AG08395 (cell line): ENCODE measurements at places on chromosomes 1 and 21.

DNA sequence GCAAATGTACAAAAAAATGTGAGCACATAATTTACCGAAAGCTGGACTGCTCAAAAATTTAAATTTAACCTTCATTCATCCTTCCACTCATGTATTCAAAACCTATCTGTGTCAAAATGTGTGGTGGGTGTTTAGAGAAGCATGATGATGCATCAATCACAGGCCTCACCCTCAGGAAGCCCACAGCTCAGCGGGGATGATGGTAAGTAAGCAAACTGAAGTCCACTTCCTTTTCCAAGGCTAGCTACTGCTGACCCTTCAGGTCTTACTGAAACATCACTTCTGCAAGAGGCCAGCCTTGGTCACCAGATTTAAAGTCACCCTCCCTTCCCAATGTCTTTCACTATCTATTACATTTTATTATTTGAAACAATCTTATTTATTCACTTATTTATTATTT lies 254.5 kb downstream of the DNM3 start:
- DNase-seq: no peak

DNA sequence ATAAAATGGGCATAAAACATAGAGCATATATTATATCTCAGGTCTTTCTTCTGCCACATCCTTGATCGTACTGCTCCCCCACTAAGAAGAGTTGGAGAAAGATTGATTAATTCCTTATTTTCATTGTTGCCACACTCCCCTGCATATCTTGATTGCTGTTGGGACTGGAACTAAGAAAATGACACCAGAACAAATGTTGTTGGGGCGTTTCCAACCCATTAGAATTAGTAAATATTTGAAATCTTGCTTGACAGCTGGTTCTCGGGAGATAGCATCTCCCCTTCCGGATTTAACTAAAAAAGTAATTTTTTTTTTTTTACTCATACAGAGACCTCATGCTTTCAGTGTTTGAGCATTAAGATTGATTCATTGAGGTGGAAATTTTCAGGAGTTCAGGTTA lies 493.0 kb upstream of the PLXNA2 start:
- no peak for DNase-seq

- DNase-seq: no peak
Observed at GRCh38 chr1:3864884-3865283, 7.6 kb downstream of the DFFB start.

- no peak for DNase-seq
Observed at GRCh38 chr1:68454534-68454933, 4.8 kb upstream of the RPE65 start.

DNA sequence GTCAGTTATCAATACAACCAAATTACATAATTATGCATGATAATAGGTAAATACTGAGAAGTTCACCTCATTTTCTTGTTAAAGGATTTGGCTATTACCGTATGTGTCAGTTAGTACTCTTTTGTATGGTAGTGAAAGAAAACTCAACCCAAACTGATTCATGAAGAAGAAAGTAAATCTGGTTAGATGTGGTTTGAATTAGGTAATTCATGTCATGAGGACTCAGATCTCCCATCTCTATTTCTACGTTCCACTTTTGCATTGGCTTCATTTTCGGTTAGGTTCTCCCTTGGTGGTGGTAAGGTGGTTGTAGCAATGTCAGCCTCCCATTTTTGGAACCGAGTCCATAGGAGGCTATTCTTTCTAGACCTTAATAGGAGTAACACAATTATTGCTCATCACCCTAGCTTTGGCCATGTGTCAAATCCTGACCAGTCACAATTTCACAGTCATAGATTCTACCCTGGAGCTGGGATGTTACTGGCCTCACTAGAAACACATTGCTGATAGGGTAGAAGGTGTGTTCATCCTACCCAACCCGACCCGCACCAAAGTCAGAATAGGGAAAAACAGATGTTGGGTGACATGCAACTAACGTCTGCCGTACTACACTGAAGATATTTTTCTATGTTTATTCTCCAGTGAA lies 97.6 kb downstream of the OSBPL9 start:
- peak; percentile 21 for DNase-seq

DNA sequence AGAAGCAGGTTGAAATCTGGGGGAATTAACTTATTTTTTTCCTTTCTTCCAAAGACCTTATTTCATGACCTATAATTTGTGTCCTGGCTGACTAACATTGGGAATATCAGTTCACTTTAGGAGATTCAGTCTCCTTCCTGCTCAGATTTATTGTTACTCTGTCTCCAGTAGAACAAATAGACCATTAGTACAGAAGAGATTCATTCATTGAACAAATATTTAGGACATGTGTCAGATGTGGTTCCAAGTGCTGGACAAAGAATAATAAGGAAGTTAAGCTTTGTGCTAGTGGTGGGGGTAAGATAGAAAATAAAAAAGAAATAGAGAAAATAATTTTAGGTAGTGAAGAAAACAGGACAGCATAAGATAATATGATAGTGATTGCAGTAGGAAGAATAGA lies 20.3 kb downstream of the ZMYM4 start:
- no peak for DNase-seq

DNA sequence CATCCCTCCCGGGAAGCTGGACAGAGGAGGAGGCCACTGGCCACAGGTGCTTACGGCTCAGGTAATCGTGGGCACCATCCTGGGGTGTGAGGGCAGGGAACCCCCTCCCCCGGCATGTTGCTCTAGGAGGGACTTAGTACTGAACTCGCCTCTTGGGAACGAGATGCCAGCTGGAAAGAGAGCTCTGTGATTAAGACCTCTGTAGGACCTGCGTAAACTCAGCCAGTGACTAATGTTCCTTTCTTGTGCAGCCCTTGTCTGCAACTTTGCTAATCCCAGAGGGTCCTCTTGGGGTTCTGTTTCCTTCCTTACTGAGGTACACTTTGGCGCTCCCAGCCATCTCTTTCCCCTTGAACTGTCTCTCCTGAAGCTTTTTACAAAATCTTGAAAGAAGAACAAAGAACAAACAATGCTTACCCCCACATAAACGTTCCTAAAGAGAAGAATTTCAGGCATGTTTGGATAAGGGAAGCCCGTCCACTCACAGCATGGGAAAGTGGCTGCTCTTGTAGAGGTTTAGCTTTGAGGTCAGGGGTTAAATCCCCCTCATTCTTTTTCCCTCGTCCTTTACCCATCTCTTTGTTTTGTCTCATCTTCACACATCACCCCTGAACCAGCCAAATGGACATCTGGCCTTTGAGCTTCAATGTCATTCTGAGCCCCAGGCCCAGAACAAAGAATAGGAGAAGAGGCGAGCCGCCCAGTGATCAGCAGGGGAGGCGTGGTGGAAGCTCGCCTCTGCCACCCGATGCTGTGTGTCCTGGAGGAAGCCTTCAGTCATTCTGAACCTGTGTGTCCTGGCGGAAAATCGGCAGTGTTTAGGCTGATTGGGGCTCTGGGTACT lies 37.4 kb downstream of the CITED4 start:
- no peak for DNase-seq

DNA sequence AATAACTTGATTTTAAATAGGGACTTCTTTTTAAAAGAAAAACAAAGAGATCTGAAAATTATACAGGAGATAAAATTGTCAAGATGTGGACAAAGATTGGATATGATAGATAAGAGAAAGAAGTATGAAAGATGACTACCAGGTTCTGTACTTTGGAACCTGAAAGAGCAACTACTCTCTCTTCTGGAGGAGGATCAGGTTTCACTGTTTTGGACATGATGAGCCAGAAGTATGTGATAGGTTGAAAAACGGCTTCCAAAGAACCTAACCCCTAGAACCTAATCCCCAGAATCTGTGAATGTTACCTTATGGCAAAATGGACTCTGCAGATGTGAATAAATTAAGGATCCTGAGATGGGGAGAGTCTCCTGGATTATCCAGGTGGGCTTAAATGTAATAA lies 26.2 kb downstream of the RSBN1 start:
- DNase-seq: no peak

- no peak for DNase-seq
Observed at GRCh38 chr1:18511874-18512150, 31.1 kb downstream of the KLHDC7A start.

GRCh38 chr21:37224861-37225839 lies 42.0 kb downstream of the VPS26C start:
- DNase-seq: no peak

GRCh38 chr1:203930342-203930741 lies 68.9 kb downstream of the SNRPE start:
- no peak for DNase-seq

DNA sequence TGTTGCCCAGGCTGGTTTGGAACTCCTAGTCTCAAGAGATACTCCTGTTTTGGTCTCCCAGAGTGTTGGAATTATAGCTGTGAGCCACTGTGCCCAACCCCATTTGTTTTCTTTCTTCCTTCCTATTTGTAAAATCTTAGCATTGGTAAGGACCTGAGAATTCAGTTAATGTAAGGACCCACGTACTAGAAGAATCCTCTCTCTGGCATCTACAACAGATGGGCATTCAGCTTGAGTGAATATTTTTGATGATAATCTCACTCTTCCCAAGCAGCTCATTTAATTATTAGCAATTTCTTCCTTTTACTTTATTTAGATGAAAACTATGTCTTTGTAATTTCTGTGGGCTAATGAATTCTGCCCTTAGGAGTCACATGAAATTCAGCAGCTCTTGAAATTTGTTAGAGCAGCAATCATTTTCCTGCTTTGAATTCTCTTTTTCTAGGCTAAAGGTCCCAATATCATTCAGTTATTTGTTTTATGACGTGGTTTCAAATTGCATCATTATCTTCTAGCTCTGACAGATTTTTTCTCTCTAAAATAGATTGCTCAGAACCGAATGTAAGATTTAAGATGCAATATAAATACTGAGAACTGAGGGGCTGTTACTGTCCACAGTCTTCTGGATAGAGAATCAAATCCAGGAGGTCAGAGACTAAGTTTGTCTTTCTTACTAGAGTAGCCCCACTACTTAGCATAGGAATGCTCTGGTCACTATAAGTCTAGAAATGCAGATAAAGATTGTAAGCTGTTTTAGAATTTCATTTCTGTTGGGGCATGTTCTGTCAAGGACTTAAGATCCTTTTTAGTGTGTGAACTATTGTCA lies 59.4 kb downstream of the EPB41 start:
- DNase-seq: peak; percentile 3

- DNase-seq: no peak
Observed at GRCh38 chr1:20660847-20661206, 342 bp downstream of the DDOST start.

- DNase-seq: no peak
Observed at GRCh38 chr1:165647970-165648369, 16.9 kb downstream of the MGST3 start.

DNA sequence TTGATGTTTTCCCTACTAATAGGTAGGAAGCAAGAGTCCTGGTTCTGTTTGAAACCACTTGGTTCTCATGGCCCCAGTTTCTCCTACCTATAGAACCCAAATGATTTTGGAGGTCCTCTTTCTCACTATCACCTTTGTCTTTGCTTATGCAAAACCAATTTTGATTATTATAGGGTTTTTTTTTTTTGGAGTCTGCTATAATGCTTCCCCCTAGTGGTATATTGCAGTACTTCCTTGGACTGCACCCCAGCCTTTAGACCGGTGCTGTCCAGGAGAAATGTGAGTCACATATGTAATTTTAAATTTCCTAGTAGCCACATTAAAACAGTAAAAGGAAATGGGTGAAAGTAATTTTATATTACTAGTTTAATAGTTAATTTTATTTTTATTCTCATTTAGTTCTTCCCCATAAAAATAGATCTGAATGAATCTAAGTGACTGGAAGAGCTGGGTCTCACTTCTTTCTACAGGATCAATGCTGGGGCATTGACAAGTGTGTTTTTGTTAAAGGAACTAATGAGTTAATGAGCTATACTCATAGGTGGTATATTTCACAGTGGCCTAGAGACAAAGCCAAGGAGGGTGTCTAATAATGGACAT lies 10.6 kb downstream of the FCMR start:
- peak; percentile 78 for DNase-seq

- no peak for DNase-seq
Observed at GRCh38 chr21:40299451-40299850, 432.2 kb downstream of the PCP4 start.

DNA sequence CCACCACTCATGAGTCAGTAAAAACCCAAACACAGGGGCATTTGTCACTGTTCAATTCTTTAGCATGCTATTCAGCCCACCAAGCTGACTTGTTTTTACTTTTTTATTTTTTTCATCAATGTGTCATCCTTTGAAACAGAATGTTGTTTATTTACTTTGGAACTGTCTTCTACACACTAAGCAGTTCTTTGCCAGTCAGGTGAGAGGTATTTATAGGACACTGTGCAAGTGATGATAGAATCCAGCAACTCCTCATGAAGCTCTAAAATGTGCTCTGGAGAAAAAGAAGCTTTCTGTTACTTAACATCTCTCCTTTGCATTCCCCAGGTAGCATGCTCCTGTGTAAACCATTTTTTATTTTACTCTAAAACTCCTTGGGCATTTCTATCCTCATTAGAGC lies 582.0 kb upstream of the TMPRSS15 start:
- no peak for DNase-seq

DNA sequence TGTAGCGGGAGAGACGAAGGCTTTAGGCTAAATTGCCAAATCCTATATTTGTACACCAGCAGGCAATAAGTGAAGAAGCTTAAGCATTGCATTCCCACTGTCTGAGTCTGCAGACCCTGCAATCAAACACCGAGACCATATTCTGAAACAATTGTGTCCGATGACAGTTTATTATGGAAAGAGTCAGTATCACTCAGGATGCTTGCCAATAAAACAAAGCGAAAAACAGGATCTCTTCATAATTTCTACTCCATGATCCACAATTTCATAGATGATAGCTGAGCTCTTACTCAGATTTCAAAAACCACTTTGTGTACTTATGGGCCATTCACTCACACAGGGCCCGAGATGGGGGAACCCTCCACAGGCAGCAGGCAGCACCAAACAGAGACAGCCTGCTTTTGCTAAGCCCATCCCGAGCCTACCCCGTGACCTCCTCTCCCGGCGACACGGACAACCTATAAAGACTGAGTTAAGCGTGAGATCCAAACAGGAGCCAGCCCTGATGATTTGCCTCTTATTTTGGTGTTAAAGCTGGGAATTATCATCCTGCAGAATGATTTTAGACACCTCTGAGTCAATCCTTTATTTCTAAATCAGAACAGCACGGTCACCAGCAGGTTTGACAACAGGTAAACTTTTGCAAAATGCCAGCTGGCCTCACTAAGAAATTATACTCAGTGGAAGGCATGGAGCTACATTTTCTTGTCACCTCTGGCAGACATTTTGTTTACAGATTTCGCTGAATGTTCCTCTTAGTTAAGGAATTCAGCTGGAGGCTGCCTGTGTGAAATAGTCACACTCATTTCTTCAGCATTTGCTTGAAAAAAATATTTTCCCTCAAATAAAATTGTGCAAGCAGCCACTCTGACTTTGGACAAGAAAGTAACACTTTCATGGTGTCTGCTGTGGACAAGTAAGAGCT lies 212.4 kb downstream of the GPATCH2 start:
- no peak for DNase-seq

- no peak for DNase-seq
Observed at GRCh38 chr1:7120863-7121621, 335.8 kb downstream of the CAMTA1 start.

- DNase-seq: no peak
Observed at GRCh38 chr1:226111098-226111882, 48.8 kb downstream of the H3-3A start.

- no peak for DNase-seq
Observed at GRCh38 chr1:2876846-2877245, 75.4 kb upstream of the TTC34 start.
